ENCODE measurements at places on chromosomes 2 and 18. TPM values are rescaled to one million over a fixed set of nuclear protein-coding genes. Genes with fewer than 3 reads are reported as not detected.

DNA sequence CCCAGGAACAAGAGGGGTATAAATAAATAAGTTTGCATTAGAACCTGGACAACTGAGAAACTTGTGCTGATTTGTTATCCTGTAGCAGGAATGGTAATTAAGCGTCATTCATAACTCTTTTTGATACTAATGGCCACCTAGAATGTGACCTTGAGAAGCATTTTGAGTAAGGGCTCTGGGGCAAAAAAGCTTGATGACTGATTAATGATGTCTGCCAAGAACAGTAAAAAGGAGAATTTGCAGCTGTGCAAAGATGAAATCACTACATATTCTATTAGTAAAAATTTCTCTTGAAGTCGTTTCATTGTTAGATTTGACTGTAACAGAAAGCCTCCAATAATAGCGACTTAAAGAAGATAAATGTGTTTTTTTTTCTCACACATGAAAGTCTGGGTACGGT, 157.7 kb downstream of the PRKCE start:
- no peak for DNase-seq
- no peaks in the 10 kb centered on the region for H3K36me3 ChIP-seq
- H3K27ac ChIP-seq, result no peak overlapping the region
- H3K4me3 ChIP-seq, result no peak overlapping the region
- peaks cover 5% of the 10 kb centered on the region for H3K4me1 ChIP-seq
- no peaks in the 10 kb centered on the region for H3K27me3 ChIP-seq

- no peaks in the 10 kb centered on the region for H3K36me3 ChIP-seq
- no peaks in the 10 kb centered on the region for H3K4me1 ChIP-seq
- H3K4me3 ChIP-seq, result no peak overlapping the region
- no peak overlapping the region for H3K27ac ChIP-seq
- DNase-seq, result no peak
- H3K27me3 ChIP-seq, result no peaks in the 10 kb centered on the region
Measured at GRCh38 chr2:145041706-145042105, 521.8 kb upstream of the ZEB2 start.

DNA sequence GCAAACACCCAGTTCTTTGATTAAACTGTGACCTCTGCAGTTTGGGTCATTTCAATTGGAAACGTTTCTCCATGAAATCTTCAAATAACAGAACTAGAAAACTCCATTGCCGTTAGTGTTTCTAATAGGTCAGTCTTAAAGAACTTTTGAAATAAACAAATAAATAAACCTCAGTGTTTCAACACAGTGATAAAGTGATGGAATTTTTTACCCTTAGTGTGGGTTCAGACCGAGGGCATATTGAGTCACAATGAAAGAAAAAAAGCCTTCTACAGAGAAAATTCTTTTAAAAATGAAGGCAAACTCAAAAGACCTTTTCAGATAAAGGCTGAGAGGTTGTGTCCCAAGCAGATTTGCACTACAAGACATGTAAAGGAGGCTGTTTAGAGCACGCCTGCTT, 149.6 kb downstream of the NCKAP5 start:
- no peak for DNase-seq
- H3K27ac ChIP-seq, result no peak overlapping the region
- no peak overlapping the region for H3K4me3 ChIP-seq

GRCh38 chr2:217978536-217979150, 24.2 kb downstream of the TNS1 start:
- no peaks in the 10 kb centered on the region for H3K27me3 ChIP-seq

- no peaks in the 10 kb centered on the region for H3K27me3 ChIP-seq
- peaks cover 17% of the 10 kb centered on the region for H3K36me3 ChIP-seq
- no peak for DNase-seq
- no peak overlapping the region for H3K27ac ChIP-seq
- peak overlapping the region; percentile 88 for H3K4me3 ChIP-seq
- peaks cover 13% of the 10 kb centered on the region for H3K4me1 ChIP-seq
Measured at GRCh38 chr2:37230581-37230980, 815 bp downstream of the CEBPZ start.

DNA sequence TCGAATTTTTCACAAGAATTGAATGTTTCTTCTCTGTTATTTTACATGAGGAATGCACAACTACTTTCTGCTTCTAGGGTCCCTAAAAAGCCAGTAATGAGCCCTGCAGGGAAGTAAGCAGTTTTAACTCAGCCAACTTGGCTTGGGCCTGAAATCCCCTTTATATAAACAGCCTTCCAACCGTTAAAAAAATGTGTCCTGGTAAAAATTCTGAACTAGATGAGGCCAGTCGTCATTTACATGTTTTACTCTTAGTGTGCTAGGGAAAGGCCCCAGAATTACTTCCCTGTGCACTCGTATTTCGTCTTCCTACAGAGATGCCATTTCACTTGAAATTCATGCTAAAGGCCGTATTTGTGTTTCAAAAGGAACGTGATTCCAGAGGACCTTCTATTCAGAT, 42.4 kb upstream of the RPE start:
- DNase-seq, result no peak
- H3K36me3 ChIP-seq, result no peaks in the 10 kb centered on the region
- H3K27me3 ChIP-seq, result no peaks in the 10 kb centered on the region

DNA sequence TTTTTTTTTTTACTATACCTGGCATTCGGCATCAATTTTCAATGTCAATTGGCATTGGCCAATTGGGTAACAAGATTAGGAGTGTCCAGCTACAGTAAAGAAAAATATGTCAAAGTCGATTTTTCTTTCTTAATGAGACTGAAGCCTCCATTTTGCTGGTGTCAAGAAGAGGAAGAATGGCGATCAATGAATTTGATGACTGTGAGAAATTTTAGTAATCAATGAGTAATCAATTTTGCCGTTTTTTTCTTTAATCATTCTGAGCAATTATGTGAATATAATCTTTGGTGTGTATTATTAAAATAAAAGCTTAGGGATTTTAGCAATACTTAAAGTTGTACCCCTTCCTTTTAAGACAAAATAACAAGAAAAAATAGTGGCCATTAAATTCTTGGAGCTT, 69.7 kb downstream of the TMEM200C start:
- H3K4me1 ChIP-seq, result no peaks in the 10 kb centered on the region
- no peak overlapping the region for H3K4me3 ChIP-seq
- no peak overlapping the region for H3K27ac ChIP-seq
- no peaks in the 10 kb centered on the region for H3K36me3 ChIP-seq
- H3K27me3 ChIP-seq, result no peaks in the 10 kb centered on the region

DNA sequence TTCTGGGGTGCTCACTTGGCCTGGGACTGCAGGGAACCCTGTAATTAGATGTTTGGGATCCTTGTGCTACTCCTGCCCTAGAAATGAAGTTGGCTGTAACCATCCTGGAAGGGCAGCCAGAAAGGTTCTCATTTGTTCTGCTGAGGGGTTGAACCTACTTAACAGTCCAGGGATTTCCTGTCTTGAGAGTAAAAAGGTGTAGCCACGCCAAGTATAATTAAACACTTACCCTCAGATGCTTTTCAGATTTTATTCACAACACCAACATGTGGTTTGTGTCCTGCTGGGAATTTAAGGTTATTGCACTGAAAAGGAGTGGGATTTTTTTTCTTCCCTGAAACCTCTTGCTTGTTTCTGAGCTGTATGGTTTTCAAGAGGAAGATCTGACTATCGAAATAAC, 222.4 kb upstream of the APCDD1 start:
- no peak overlapping the region for H3K27ac ChIP-seq
- H3K4me3 ChIP-seq, result no peak overlapping the region
- no peaks in the 10 kb centered on the region for H3K36me3 ChIP-seq
- no peak for DNase-seq

DNA sequence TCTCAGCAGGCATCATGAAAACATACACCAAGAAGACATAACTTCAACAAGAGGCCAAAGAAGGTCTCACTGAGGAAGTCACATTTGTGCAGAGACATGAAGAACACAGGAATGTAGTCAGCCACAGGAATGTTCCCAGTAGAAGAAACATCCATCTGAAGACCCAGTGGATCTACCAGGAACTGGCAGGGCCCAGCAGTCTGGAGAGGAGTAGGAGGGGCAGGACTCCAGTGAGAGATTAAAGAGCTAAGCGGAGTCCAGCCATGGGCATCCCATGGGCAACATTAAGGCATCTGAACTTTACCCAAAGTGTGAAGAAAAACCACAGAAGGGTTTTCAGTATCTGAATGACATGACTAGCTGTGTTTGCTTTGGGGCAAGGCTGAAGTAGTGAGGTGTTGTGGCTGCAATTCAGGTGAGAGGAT, 103.1 kb downstream of the UPP2 start:
- H3K27me3 ChIP-seq, result no peaks in the 10 kb centered on the region
- no peaks in the 10 kb centered on the region for H3K4me1 ChIP-seq
- H3K4me3 ChIP-seq, result no peak overlapping the region
- H3K36me3 ChIP-seq, result no peaks in the 10 kb centered on the region
- H3K27ac ChIP-seq, result no peak overlapping the region
- DNase-seq, result no peak

DNA sequence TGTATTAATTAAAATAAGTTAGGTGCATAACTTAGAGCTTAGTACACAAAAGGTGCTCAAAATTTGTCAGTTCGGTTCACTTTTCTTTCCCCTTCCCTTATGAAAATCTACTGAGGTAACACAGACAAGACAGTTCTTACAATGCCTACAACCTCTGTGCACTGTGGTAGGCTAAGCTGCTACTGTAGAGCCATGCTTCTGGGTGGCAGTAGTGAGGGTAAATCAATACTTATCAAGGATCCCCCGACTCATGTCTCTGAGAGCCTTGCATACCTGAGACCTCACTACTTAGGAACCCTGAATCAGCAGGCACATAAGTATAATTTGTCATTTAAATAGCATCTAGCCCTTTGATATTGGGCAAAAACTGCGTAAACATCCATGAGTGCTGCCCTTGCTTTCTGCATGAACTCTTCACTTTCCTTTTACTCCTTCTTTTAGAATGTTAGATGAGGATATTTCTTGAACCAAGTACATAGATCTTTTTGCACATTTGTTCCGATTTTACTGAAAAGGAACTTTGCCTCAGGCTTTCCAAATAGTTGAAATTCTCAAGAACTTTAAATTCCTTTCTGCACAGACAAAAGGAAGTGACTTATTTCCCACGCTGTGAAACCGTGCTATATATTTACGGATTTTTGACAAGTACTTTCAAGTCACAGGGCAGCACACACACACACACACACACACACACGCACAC, 234.4 kb downstream of the TRIB2 start:
- H3K27ac ChIP-seq, result no peak overlapping the region
- no peak overlapping the region for H3K4me3 ChIP-seq
- H3K4me1 ChIP-seq, result no peaks in the 10 kb centered on the region
- H3K27me3 ChIP-seq, result no peaks in the 10 kb centered on the region

GRCh38 chr18:8121942-8122480, 487.2 kb upstream of the RAB12 start:
- H3K27ac ChIP-seq, result no peak overlapping the region
- DNase-seq, result no peak
- H3K27me3 ChIP-seq, result no peaks in the 10 kb centered on the region

GIGYF2 gene
- total RNA-seq, result 41.8 TPM

ICOS gene
- not detected for total RNA-seq

C2orf15 gene
- total RNA-seq, result 1.8 TPM

VWA3B gene
- total RNA-seq, result not detected

Data from pancreas (tissue), 10 donors.